Glomerular endothelial cell (primary cell): ENCODE measurements at places on chromosomes 1 and 21. TPM values are rescaled to one million over a fixed set of nuclear protein-coding genes. Genes with fewer than 3 reads are reported as not detected.

- DNase-seq: no peak
These were observed 515.9 kb upstream of the PKN2 start for GRCh38 chr1:88168126-88168525.

EDN2 gene
- 0.53 and 0.63 TPM in 2 replicates for total RNA-seq

DNA sequence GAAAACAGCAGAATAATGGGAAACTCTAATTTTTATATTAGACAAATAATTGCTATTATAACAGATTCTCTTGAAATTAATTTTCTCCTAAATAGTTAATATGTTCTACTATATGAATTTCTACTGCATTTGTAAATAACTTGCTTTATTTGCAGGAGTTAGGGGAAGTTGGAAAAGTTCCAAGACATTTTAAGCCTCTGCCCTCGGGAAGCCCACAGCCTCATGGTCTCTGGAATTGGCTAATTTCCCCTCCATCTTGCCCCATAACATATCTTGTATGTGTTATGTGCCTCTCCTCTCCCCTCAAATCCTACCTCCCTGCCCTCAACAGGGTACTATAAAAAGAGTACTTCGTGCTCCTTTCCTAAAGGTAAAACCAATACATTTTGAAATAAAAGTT lies 271.4 kb upstream of the NR5A2 start:
- no peak for DNase-seq

DNA sequence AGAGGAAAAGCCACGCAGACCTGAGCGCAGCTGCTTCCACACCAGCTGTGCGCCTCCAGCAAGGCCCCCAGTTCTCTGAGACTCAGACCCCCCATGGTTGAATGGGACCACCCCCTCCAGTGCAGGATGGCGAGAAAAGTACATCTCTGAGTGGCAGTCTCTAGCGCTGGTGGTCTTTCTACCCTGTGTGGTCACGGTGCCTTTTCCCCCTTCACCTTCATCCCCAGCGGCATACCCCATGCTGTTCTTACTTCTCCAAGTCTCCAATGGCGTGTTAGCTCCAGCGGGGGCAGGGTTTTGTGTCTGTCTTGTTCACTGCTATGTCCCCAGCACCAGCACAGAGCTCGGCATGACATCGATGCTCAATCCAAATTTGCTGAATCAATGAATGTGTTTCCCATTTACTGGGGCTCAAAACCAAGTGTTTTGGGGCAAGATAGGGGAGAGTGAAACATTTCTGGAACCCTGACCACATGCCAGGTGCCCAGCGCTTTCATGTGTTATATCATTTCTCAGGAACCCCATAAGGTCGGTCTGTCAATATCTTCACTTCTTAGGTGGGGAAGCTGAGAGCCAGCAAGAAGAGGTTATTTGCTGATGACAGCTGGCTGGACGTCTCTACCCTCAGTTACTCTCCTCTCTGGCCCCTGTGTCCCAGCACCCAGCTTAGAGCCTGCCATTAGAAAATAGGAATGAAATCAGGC lies 959 bp upstream of the SDC3 start:
- no peak for DNase-seq

GRCh38 chr21:33362044-33362555 lies 37.3 kb downstream of the IFNAR1 start:
- DNase-seq: no peak

PPIAL4G gene
- not detected in 2 replicates for total RNA-seq

DNA sequence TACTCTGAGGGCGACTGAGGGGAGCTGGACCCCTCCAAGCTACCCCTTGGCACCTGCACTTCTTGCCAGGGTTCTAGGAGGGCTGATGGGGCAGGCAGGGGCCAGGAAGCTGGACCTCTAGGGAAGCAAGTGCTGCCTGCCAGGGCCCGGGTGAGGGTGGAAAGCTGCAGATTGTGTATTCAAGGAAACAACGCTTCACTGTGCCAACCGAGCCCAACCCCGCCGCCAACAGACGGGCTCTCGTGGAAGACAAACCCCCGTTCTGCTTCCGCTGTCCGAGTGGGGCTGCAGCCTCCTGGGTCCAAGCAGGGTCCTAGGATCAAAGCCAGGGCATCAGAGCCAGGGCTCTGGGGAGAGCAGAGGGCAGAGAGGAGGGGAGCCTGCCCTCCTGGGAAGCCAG lies 3.2 kb downstream of the EFHD2 start:
- DNase-seq: no peak

DNA sequence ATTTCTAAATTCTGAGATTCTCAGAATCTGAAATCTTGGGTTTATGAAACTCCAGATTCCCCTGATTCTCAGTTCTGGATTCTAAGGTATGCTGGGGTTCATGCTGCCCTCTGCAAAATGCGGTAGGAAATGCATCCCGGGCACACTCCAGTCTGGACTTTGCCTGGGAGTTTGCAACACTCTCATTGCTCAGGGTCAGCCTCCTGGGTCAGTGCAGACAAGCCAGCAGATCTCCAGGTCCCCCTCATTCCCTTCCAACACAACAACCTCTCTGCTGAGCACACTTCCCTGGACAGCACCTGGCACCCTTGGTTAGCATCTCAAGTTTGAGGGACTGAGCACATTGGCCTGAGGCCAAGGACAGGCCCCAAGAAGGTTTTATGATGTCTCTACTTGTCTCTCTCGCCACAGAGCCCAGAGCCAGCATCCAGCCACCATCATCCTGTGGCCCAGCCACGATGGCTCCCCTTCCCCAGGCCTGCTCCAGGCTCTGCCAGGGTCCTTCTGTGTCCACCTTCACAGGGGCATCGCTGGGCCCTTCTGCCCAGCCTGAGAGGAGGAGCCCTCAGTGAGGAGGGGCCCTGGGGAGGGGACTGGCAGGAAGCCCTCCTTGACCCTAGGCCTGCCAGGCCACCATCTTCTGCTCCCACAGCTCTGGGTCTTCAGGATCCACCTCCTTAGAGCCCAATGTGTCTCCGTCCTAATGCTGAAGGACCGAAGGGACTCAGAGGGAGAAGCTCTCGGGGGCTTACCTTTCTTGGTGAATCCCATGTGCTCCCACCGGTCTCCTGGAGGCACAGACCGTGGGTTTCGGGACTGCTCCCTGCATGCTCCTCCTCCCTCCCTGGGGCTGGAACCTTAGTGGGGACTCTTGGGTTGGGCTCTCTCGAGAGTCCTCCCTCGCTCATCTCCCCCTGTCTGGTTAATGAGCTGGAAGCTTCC lies 550.7 kb downstream of the PTPRU start:
- no peak for DNase-seq

- DNase-seq: peak; percentile 16
These were observed 38.4 kb downstream of the TAS1R2 start for GRCh38 chr1:18820791-18821641.

DNA sequence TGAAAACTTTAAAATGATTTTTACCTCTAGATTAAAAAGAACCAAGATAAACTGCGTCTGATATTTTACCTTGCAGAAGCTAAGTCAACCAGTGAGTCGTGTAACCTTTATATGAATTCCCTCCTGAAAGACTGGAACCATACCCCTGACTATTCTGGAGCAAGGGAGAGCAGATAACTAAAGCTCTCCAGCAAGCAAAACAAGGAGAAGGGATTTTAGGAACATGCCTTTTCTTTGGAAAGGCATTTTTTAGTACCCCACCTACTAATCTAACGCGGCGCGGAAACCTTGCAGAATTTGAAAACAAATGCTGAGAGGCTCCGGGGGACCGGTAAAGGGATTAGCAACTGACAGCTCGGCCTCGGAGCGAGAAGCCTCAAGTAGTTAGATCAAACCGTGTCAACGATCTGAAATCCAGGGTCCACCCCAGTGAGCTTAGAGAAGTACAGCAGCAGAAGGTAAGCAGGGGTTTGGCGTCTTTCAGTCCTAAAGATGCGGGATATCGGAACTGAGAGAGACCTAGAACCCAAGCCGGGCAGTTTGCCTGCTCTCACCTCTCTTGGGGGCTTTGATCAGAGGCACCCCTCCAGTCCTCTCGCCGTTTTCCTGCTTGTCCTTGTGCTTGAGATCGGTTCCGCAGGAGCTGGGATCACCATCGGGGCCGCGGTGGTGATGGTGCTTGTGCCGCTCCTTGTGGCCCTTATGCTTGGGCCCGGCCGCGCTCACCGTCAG lies 954 bp downstream of the RSBN1 start:
- DNase-seq: no peak

DNA sequence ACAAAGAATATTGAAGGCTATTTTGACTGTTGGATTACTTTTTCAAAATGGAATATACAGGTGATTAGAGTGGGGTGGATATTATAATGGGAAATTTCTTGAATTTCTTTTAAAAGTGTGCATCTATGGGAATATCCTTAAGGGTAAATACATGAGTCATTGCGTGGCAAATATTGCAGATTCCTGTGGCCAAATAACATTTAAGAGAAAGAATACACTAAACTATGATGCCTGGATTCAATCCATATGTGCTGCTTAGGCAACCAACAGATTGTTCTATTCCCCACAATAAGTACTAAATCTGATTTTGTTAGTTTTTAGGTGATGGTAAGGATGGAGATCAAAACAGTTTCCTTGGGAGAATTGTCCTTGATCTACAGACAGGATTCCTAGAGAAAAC lies 119.5 kb downstream of the HMCN1 start:
- no peak for DNase-seq

GRCh38 chr1:240794046-240794843 lies 182.3 kb upstream of the GREM2 start:
- DNase-seq: no peak

DNA sequence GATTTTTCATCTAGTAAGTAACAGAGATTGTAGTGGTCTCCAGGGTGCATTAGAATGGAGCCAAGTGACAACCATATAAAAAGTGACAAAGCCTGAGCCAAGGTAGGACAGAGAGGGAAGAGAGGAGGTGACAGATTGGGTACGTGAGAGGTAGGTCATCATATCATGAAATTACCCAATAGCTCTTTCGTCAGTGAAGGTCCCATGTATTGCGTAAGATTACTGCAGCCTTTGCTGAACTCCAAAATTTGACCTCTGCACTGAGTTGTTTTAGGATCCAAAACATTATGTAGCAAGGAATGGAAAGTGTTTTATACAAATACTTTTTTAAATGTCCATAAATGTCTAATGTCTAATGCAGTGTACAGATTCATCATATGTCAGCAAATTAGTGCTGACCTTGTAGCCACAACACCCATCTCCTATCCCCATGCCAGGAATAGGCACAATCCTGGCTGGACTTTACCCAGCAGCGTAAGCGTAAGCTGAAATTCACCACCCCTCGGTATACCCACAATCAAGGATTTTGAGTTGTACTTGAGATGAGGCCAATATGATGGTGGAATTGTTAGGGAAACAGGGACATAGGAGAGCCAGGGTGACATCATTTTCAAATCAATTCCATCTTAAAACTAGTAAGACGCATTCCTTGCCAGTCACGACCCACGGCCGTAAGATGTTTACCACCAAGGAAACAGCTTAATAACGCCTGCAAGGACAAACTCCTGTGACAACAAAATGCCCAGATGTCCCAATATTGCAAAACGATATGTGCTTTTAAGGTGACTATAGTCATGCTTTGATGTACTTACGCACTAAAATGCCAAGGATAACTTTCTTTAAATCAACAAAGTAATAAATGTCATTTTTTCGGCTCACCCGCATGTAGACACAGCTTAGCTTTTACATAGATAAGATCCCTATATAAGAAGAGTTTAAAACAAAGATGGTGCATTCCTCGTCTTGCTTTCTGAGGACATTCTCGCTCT lies 38.1 kb upstream of the GREM2 start:
- no peak for DNase-seq

LCE3E gene
- total RNA-seq: not detected in 2 replicates

TPTE gene
- total RNA-seq: not detected in 2 replicates

ZNF593OS gene
- not detected in 2 replicates for total RNA-seq

- no peak for DNase-seq
These were observed 5.5 kb downstream of the RIPK4 start for GRCh38 chr21:41761211-41761933.

- DNase-seq: no peak
These were observed 220.1 kb downstream of the SDCCAG8 start for GRCh38 chr1:243475966-243476365.

APH1A gene
- 136 and 151 TPM in 2 replicates for total RNA-seq

SELP gene
- total RNA-seq: 15.4 and 27.7 TPM in 2 replicates

FMO3 gene
- total RNA-seq: not detected in 2 replicates

DNA sequence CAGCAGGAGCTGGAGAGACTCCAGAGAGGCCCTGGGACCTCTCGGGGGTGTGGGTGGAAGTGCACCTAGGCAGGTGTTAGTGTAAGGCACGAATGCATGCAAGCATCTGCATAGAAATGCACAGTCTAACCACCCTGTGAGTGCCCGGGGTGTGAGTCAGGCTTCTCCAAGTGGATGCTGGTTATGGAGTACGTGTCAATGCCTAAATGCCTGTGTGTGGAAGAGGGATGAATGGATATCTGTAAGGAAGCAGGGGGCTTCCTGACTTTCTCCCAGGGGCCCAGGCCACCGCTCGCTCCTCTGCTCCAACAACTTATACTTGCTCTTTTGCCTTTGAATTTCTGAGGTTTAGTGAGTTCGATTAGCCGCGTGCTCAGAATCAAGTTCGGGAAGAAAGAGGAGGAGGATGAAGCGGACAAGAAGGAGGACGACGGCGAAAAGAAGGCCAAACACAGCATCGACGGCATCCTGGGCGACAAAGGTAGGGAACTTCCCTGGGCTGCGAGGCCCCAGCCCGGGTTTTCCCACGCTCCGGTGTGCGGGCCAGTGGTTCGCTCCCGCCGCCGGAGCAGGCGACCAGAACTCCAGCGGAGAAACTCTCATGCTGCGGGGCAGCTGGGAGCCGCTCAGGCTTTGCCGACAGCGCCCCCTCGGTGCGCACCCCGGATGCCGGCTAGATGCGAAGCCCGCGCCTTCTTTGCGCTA lies 5.4 kb downstream of the PAX7 start:
- no peak for DNase-seq

DNA sequence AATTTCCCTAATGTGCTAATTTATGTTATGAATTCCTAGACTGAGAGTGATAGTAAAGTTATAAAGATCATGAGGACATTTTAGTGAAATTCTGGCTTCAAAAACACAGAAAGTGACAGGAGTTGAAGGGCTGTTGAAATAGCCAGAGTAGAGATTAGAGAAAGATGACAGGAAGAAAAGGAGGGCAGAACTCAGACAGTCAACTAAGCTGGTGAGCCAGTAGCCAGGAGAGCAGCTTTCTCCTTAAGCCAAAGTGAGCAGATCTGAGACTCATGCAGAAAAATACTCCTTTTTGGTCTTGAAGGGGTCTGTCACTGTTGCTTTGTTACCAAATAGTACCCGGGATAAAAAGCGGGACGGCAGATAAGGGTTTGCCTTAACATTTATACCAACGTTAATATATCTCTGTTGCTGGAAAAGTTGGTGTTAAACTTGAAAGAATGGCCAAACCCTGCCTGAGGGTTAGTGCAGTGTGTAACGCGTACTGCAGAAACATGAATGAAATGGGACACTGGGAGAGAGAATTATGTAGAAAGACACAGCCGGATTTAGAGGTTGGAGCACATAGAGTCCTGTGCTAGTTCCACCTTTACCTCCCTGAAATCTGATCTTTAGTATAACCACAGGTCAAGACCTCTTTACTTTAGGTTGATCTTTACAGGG lies 12.8 kb downstream of the AHCYL1 start:
- DNase-seq: no peak

SH3GLB1 gene
- 62.7 and 94.6 TPM in 2 replicates for total RNA-seq
